ENCODE measurements at places on chromosomes 6 and 20.
A peak's percentile ranks its signal among the peaks of the same experiment; 100 is the strongest.

- peak; percentile 14 for DNase-seq
Observed at GRCh38 chr20:24842274-24842917, 106.7 kb upstream of the CST7 start.

- DNase-seq, result no peak
Observed at GRCh38 chr6:31642798-31643570, 9.5 kb downstream of the BAG6 start.

- DNase-seq, result no peak
Observed at GRCh38 chr6:163983679-163984078, 569.2 kb downstream of the QKI start.

DNA sequence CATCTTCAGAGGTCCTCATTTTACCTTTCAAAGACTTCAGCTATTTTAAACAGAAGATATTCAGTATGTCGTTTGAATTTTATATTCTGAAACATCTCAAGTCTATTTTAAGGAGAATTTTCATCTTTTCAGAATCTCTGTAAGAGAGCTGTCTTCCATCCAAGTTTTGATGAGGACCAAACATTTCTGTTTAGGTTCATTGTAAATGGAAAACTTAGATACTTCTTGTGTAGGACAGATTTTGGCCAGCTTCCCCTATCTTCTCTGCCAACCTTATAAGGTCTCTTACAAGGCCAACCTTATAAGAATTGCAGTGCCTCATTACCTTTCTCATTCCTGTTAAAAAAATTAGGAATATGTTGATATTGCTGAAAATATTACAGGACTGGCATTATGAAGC lies 88.1 kb downstream of the AKAP7 start:
- no peak for DNase-seq

DNA sequence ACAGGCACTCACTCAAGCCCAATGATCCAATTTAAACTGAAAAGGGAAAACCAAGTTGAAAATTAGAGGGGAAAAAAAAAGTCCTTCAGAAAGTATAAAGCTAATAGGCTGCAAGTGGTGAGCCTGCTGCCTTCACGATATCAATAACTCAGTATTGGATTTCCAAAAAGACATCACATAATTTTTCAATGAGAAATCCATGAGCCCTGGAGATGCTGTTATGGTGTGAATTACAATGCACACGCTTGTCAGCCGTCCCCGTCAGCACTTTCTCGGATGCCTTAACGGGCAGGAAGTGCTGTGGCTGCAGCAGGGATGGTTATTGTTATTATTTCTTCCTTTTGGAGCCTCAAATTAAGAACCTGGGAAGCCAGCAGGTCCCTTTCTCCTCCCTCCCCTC lies 138.5 kb downstream of the DHX35 start:
- DNase-seq, result no peak

- DNase-seq, result no peak
Observed at GRCh38 chr6:40713002-40713719, 126.0 kb upstream of the LRFN2 start.

GRCh38 chr6:134373993-134374392 lies 56.1 kb upstream of the SGK1 start:
- no peak for DNase-seq

- DNase-seq, result no peak
Observed at GRCh38 chr6:42819803-42820511, 38.1 kb downstream of the BICRAL start.

GRCh38 chr20:15362849-15363248 lies 1025.4 kb upstream of the FLRT3 start:
- no peak for DNase-seq
